CD4-positive, CD25-positive, alpha-beta regulatory T cell (primary cell): ENCODE measurements at places on chromosomes 12 and 14. TPM values are rescaled to one million over a fixed set of nuclear protein-coding genes. Genes with fewer than 3 reads are reported as not detected.

GRCh38 chr12:89456565-89456964, 68.0 kb downstream of the GALNT4 start:
- no peak for DNase-seq

- no peak for DNase-seq
Measured at GRCh38 chr12:66800046-66800445, 121.2 kb upstream of the GRIP1 start.

- no peak for DNase-seq
Measured at GRCh38 chr14:43914041-43914693, 592.9 kb downstream of the FSCB start.

- no peak for DNase-seq
Measured at GRCh38 chr12:22190-22529, 44.4 kb upstream of the IQSEC3 start.

- no peak for DNase-seq
Measured at GRCh38 chr12:130606231-130606630, 109.9 kb downstream of the RIMBP2 start.

GRCh38 chr14:90778571-90779255, 37.5 kb downstream of the TTC7B start:
- DNase-seq: no peak

DNA sequence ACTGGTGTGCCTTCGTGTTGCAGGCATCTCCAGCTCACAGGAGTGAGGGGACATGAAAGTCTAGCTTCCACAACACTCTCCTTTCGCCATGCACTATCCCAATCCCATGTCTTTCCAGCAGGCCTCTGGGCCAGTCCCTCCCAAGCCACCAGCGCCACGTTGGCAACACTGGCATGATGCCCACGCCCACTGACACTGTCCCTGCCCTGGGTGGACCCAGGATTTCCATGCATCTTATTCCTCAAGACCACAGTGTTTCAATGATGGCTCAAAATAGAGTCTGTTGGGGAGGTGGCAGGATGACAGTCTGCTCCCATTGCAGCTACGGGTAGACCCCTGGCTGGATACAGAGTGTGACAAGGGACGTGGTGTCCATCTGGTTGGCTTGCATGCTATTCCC, 2.3 kb downstream of the SP7 start:
- DNase-seq: no peak

GRCh38 chr12:87779858-87780498, 249.2 kb downstream of the C12orf50 start:
- no peak for DNase-seq

GRCh38 chr14:42947991-42948390, 1341.3 kb downstream of the LRFN5 start:
- no peak for DNase-seq

GRCh38 chr12:31599053-31599452, 8.1 kb upstream of the DENND5B start:
- no peak for DNase-seq

GRCh38 chr12:64700532-64700931, 58.7 kb downstream of the GNS start:
- DNase-seq: no peak

- DNase-seq: no peak
Measured at GRCh38 chr14:65025818-65026217, 39.1 kb downstream of the FNTB start.

DNA sequence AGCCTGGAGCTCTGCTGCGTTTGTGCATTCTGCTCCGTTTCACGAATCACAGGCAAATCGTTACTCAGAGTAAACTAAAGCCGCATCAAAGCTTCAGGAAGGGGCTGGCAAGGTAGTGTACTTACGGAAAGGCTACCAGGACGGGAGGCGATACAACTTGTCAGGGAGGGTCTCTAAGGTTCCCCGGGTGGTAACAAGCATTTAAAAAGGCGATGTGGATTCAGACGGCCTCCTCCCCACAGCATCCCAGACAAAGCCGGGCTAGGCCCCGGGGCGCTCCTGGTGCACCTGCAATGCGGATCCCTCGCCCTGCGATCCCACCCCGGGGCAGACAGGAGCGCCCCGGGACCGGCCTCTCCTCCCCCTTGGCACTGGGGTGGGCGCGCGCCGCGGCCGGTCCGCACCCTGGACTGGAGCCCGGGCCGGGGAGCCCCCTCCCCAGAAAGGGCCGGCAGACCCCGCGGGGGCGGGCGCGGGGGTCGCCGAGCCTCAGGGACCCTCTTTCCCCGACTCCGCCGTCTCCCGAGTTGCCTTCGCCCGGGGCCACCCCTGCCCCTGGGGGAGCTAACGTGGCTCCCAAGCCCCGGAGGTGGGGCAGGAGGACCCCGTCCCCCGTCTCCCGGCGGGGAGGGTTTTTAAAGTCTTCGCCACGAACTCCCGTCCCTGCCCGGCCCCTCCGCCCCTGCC, 718 bp downstream of the CCDC92 start:
- peak; percentile 7 for DNase-seq

- DNase-seq: no peak
Measured at GRCh38 chr12:123078120-123078465, 72.8 kb downstream of the PITPNM2 start.

- DNase-seq: no peak
Measured at GRCh38 chr12:30447061-30447750, 248.5 kb downstream of the IPO8 start.

DNA sequence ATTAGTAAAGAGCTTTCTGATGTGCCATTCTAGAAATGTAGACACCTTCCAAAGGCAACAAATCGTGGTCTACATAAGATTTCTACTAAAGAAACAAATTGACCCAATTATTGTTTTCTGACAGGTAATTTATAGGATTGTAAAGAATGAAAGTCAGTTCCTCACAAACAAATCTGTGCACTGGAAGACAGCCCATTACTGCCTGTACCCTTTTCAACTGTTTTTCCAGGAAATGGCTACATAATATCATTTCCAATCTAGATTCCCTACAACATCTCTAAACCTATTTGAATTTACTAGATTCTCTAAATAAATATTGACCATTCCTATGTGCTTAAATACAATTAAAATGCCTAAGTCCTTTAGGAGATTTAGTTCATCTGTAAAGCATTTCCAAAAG, 939.1 kb downstream of the FSCB start:
- DNase-seq: no peak

GRCh38 chr14:61704554-61704953, 9.2 kb downstream of the HIF1A start:
- DNase-seq: no peak

- DNase-seq: no peak
Measured at GRCh38 chr12:111166779-111167540, 201.9 kb downstream of the PHETA1 start.

DNA sequence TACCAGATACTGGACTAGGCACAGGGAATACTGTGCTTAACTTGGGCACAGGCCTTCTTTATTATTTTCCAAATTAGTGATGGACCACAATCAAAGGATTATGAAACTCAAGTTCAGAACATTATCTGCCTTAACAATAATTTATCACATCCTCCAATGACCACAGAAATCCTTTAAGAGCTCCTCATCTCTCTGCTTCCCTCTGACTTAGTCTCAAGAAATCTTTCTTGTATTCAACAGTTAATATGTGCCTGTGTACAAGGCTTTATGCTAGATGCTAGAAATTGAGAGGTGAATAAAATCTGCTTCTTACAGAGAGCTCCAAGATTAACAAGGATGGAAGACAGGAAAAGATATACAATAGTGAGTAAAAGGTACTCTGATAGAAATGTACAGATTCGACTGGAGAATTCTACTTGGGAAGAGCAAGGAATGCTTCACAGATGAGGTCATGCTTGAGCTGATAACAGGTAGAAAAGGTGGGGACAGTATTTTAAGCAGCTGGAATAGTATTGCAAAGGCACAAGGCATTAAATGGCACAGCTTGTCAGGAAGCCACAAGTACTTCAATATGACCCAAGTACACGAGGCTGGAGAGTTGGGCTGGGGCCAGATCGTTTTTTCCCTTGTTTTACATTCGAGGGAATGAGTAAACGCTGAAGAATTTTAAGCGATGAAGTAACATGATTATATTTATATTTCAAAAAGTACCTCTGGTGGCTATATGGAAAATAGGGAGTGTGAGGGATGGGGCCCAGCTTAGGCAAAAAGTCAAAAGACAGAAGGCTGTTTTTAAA, 55.1 kb upstream of the ARID2 start:
- DNase-seq: no peak

DNA sequence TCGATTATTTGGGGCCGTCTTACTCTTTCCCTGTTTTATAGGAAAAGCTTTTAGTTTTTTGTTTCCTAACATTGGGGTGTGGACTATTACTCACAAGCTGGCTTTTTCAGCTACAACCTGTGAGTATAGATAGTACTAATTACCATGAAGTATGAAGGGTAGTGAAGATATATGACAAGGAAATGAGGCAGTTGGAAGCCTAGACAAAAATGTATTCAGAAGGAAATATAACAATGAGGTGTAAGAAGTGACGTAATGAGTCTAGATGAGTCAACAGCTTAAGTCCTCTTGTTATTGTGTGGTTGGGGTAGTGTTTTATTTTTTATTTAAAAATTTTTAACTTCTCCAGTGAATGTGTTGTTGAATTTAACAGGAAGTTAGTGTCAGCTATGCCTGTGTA, 804.5 kb downstream of the NRXN3 start:
- no peak for DNase-seq

GRCh38 chr12:76508128-76508980, 51.2 kb downstream of the OSBPL8 start:
- no peak for DNase-seq

DNA sequence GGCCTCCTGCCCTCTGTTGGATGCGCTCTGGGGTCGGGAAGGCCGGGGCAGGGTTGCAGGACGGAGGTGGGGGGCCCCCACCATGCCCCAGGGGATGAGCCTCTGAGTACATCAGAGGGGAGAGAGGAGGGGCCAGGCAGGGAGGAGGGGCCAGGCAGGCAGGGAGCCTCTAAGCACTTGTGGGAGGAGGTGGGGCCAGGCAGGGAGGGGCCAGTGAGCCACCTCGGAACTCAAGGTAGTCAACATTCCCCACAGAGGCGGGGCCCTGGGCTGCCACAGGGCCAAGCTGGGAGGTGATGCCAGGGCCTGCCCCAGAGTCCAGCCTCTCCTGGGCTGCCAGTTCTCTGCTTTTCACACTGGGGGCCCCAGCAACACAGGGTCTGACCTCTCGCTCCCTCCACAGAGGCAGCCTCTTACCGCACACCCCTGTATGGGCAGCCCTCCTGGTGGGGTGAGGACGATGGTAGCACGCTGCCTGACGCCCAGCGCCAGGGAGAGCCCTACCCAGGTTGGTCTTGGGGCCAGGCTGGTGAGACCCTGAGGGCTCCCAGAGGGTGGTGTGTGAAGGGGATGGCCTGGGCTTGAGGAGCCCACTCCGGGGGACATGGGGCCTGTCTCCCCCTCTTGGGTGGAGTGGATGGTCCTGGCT, 17.4 kb downstream of the CEP170B start:
- DNase-seq: no peak

DNA sequence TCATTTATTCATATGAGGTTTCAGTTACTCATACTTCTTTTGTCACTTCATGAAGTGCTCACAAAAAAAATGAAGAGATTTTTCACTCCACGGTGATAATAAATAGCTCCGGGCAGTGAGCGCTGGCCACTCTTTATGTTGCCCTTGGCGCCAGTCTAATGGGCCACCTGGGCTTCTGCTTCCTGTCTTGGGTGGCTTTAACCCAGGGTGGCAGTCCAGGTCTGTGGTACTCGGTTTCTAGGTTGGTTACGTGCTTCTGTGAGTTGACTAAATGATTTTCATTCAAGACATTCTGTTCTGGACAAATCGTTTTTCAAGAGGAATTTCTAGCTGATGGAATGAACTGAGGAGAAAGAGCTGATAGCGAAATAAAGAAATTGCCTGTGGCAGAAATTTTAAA, 34.6 kb upstream of the NID2 start:
- no peak for DNase-seq

DNA sequence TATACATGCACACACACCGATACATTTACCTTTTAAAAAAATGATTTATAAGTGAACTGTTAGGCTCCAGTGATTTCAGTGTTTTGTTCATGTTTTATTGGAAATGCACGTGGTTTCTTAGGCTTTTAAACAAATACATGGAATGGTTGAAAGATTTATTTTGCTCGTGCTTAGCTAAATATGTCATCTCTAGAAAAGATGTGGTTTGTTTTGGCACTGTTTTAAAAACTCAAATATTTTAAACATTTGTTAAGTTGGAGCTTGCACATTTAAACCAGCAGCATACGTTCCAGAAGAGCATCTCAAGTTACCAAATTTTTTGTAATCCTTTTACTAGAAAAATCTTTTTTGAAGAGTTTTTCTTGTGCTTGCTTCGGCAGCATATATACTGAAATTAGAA, 44.5 kb downstream of the FOXA1 start:
- no peak for DNase-seq

DNA sequence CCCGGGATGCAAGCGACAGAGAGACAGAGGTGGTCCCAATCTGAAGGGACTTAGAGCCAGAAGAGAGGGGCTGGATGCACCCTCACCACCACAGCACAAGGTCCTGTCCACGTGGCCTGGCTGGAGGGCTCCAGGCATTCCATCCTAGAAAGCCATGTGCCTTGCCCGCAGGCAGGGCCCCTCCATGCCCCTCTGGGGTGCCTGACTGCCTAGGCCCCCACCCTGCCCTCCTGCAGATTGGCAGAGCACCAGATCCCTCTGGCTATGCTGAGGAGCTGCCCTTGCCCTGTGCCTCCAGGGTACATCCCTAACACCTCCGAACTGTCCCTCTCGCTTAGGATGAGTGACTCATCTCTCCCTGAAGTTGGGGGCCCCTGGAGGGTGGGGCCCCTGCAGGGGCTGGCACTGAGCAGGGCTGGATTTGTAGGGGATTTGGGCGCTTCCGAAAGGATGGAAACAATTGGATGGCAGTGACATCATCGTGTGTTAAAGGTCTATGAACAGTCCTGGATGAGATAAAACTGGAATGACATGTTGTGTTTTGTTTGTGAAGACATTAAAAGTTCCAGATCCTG, 50.9 kb downstream of the CHGA start:
- no peak for DNase-seq

GRCh38 chr12:46664761-46665287, 161.0 kb downstream of the SLC38A4 start:
- DNase-seq: peak; percentile 50

SSTR1 gene
- not detected for total RNA-seq

HOXC4 gene
- total RNA-seq: 0.32 TPM

TSPAN9 gene
- total RNA-seq: 1.2 TPM

FIGNL2 gene
- 0.27 TPM for total RNA-seq

RND1 gene
- total RNA-seq: 7.3 TPM

RHEBL1 gene
- total RNA-seq: 6.0 TPM

TAS2R42 gene
- total RNA-seq: not detected

WSB2 gene
- 30.8 TPM for total RNA-seq

FICD gene
- total RNA-seq: 5.4 TPM

SPTSSA gene
- 4.0 TPM for total RNA-seq

LRP1-AS gene
- not detected for total RNA-seq

INHBC gene
- total RNA-seq: not detected

P2RX7 gene
- 23.5 TPM for total RNA-seq

NAV3 gene
- not detected for total RNA-seq

GNB3 gene
- total RNA-seq: not detected
